ENCODE measurements at places on chromosomes 2 and 18.

DNA sequence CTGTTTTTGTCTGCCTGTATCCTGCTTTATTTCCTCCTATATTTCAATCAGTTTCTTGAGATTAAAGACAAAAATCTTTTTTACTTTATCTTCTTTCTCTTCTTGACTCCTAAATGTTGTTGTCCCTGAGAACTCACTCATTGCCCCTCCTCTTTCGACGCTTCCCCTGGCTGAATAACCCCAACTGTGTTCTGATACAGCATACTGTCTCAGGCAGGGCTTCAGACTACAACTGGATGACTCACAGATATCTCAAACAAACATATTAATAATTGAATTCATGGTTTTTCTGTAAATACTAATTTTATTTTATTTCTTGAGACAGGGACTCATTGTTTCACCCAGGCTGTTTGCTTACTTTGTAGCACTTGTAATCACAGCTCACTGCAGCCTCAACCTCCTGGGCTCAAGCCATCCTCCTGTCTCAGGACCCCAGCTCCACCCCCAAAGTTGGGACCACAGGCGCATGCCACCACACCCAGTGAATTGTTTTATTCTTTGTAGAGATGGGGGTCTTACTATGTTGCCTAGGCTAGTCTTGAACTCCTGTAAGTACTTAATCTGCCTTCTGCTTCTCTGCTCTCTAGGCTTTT, 9.4 kb downstream of the ITGAV start:
- DNase-seq, result no peak

- DNase-seq, result no peak
Measured at GRCh38 chr2:126824663-126825062, 74.0 kb upstream of the TEX51 start.

DNA sequence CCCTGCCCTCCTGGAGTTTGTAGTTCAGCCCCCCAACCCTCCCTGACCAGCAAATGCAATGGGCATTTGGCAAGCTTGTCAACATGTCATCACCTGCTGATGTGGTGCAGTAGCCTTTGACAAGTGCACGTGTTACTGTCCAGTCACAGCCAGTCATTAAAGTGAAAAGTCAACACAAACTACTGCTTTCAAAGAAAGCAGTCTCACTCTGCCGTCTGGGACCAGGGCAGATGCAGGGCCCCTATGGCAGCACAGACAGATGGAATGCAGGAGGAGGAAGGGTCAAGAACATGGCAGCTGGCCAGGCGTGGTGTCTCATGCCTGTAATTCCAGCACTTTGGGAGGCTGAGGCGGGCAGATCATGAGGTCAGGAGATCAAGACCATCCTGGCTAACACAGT, 222.4 kb upstream of the OSR1 start:
- no peak for DNase-seq

DNA sequence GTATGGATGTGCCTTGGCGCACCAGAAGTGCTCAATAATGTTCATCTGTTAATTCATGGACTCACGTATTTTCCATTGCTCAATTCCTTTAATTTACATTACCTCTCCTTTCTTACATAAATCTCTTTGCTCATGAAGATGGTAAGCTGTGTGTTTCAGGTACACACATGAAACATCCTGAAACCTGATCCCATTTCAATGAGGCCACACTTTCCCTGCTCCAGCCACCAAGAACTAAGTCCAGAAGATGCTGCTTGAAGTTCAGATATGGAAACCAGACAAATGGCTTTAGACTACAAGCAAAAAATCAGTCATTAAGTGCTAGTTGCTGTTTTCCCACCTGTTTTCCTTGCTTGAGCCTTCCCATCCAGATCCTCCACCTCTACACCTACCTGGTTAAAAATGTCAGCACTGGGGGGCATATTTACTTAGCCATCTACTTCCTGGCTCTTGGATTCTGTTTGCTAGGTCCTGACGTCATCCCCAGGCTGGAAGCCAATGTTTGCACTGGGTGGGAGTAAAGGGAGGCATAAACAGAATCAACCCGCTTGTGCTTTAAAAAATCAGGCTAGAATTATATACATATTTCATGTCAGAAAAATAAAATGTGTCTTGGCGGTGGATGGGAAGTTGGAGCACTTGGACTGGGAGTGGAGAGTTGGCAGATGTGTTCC, 309.7 kb downstream of the OSR1 start:
- no peak for DNase-seq

- DNase-seq, result no peak
Measured at GRCh38 chr2:191037351-191037750, 23.4 kb upstream of the STAT1 start.

DNA sequence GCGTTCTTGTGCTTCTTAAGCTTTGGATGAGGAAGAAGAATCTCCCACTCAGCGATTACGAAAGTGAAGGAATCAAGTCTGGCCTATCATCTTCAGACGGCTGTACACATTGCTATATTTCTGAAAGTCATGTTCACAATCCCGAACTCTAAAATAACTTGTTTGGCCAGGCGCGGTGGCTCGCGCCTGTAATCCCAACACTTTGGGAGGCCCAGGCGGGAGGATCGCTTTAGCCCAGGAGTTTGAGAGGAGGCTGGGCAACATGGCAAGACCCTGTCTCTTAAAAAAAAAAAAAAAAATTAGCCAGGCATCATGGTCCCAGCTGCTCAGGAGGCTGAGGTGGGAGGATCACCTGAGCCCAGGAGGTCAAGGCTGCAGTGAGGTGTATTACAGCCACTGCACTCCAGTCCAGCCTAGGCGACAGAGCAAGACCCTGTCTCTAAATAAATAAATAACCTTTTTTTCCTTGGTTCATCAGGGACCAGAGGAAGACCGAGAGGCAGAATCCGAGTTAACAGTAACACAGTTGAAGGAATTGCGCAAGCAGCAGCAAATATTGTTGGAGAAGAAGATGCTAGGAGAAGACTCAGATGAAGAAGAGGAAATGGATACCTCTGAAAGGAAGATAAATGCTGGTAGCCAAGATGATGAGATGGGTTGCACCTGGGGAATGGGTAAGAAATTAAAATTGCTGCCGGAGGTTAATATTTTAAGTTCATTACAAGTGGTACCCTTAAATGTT, 1.1 kb downstream of the SLC4A1AP start:
- no peak for DNase-seq

DNA sequence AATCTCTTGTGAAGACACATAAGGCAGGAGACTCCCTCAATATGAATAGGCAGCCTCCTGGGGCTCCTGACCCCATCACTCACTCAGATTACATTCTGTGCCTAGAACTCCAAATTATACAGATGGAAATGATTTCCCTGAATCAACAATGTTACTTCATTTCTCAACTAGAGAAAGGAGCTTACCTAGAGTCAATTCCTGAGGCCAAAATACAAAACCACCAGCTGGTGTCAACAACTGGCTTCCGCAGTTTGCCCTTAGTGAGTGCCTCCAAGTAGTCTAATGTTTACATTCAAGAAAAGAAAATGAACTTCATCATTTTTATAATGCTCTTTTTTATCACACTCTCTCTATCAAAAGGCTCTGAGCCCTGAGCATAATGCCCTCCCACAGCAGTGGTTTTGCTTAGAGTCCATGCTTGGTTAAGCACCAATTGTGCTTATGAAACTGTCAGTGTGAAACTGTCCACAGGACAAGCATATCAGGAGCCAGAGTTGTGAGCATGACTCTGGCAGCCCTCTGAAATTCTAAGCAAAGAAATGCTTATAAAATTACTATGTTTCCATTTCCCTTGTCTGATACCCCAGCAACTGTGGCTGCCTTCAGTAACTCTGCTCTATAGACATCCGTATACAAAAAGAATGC, 305.7 kb upstream of the PKDCC start:
- DNase-seq, result no peak

Data from cerebellar nuclear complex (tissue), 1 donor.